HepG2 (cell line): ENCODE measurements at places on chromosomes 2 and 18. TPM values are rescaled to one million over a fixed set of nuclear protein-coding genes. Genes with fewer than 3 reads are reported as not detected.

PLA2R1 gene
- total RNA-seq = not detected in 2 replicates

GRCh38 chr2:43946685-43947084 lies 49.1 kb downstream of the LRPPRC start:
- H3K27me3 ChIP-seq = no peaks in the 10 kb centered on the region
- no peak overlapping the region for H3K4me3 ChIP-seq
- no peaks in the 10 kb centered on the region for H3K4me1 ChIP-seq
- H3K27ac ChIP-seq = no peak overlapping the region
- no peak for DNase-seq

GRCh38 chr18:34803877-34804400 lies 93.8 kb downstream of the DTNA start:
- no peaks in the 10 kb centered on the region for H3K36me3 ChIP-seq
- H3K4me3 ChIP-seq = no peak overlapping the region
- H3K4me1 ChIP-seq = peaks cover 10% of the 10 kb centered on the region
- no peak for DNase-seq
- no peak overlapping the region for H3K27ac ChIP-seq

GRCh38 chr2:4618141-4618540 lies 914.8 kb downstream of the DCDC2C start:
- no peak for DNase-seq
- no peaks in the 10 kb centered on the region for H3K27me3 ChIP-seq
- H3K27ac ChIP-seq = no peak overlapping the region

DNA sequence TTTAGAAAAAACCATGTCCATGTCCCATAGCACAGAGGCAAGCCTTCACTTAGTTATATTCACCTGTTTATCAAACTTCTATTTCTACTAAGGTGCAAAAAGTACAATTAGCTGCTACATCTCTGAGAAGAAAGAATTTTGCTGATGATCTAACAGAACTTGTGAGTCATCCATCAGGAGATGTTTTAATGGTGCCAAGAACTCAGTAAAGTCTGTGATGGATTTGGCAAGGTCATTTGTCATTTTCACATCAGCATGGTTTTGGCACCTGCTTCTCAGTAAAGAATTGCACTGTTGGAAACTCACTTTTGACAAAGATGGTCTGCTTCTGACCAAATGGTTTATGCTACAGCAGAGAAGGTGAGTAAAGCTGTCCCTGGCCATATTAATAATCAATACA lies 195.7 kb upstream of the TMEFF2 start:
- H3K36me3 ChIP-seq = no peaks in the 10 kb centered on the region
- no peak for DNase-seq
- no peak overlapping the region for H3K27ac ChIP-seq
- H3K4me3 ChIP-seq = no peak overlapping the region
- no peaks in the 10 kb centered on the region for H3K27me3 ChIP-seq
- no peaks in the 10 kb centered on the region for H3K4me1 ChIP-seq
